ENCODE measurements at places on chromosomes 16 and 17.

- no peak for DNase-seq
These were observed 61.2 kb downstream of the RAB11FIP4 start for GRCh38 chr17:31452561-31453110.

DNA sequence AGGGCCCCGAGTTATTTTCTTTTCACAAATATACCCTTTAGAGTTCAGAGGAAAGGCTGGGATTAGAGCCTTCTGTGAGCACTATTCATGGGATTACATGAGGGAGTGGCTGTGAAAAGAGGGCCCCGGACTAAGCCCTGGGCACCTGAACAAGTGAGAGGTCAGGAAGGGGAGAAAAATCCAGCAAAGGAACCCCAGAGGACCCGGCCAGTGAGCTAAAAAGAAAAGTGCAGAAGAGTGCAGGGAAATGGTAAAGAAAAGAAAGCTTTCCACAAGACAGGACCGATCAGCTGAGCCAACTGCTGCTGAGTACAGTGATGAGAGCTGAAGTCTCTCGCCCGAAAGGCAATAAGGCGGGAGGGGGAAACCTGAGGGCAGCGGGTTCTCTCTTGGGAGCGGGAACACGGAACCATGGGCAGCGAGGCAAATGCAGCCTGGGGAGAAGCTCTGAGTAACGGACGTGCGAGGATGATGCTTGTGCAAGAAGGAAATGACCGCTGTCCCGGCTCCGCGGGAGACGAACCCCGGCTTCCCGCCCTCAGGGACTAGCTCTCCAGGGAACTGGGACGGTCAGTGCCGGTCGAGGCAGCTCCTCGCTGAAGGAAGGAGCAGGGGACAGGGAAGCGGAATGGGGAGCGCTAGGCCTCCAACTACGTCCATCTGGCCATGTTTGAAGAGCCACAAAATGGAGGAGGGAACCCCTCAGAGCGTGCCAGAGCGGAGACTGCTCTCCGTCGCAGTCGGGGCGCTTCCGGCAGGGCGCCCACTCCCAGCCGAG is 665 bp upstream of the ALDH3A2 start:
- peak; percentile 73 for DNase-seq

DNA sequence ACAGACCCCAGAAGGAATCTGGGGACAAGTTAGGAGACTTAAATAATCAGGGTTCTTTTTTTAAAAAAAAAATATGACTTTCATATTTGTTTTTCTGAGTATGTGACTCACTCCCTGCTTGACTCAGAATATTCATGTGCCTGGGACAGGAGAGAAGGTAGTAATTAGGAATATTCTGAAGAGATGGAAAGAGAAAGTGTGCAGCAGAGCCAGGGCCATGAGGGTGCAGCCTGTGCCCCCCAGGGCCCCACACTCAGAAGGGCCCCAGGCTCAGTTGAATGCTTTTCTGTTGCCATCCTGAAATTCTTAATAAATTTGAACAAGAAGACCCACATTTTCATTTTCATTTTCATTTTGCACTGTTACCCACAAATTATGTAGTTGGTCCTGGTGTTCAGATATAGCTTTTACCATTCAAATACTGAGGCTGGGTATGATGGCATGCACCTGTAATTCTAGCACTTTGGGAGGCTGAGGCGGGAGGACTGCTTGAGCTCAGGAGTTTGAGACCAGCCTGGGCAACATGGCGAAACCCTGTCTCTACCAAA is 11.5 kb upstream of the LONP2 start:
- DNase-seq: no peak

DNA sequence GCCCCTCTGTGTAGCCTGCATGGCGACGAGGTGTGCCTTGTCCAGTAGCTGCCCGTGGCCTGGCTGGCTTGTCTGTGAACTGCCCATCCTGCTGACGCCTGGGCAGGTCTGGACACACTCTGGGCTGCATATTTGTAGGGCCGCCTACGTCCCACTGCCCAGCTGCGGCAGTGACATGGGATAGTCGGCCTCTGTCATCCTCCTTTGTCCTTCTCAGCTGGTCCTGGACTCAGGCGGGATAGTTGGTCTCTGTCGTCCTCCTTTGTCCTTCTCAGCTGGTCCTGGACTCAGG is 14.5 kb downstream of the CARD14 start:
- no peak for DNase-seq

DNA sequence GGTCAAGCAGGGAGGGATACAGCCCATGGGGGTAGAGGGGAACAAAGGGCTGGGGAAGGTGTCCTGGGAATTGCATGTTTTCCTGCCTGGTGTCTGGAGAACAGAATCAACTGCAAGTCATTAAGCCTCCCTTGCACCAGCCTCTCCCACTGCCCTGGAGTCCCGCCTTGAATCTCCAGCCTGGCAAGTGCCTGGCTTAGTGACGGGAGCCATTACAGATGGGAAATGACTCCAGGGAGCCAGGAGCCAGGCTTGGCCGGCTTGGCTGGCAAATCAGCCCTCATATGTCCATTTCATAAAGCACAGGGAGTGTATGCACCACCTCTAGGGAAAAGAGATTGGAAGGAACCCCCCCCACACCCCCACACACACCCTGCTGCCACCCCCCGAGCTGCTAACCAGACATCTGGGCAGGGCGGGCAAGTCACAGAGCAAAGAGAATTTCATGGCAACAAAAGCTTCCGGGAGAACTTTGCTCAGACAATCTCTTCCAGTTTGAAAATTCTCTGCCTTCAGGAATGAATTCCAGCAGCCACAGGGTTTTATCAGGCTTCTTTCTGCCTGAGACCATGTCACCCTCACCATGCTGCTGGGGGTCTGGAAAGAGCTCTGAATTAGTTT is 127.7 kb downstream of the NTN1 start:
- no peak for DNase-seq

DNA sequence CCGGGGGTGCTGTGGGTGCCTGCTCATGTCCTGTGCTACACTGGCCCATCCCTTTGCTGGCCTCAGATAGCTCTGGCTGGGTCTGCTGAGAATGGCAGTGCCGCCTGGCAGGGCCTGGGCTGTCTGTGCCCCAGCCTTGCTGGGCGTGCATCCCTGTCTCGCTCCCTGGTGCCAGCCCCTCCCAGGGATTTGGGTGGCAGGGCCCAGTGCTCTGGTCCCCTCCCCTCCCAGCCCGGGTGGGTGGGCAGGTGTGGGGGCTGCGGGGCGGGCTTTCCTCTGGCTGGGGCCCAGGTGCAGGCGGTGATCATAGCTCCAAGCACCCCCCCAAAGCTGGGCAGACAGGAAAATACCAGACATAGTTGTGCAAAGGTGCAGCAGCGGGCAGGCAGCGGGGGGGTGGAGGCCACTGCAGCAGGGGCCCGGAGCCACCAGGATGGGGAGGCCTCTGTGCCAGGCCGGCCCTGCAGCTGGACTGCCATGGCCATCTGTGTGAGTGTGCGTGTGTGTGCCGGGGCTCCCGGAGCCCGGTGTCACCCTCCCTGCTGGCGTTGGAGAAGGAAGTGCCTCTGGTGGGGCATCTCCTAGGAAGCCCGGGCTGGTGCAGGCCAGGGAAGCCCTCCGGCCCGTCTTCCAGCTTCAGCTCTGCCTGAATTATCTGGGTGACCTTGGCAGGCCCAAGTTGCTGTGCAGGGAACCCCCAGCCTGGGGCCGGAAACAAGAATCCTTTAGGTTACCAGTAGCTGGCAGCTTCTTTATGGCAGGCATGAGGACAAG is 7.4 kb downstream of the GLIS2 start:
- no peak for DNase-seq

GRCh38 chr16:78755751-78756661 is 656.6 kb downstream of the WWOX start:
- DNase-seq: no peak

GRCh38 chr17:57357392-57357784 is 101.1 kb downstream of the MSI2 start:
- no peak for DNase-seq

- no peak for DNase-seq
These were observed 231.1 kb upstream of the CDH5 start for GRCh38 chr16:66135421-66135831.

- DNase-seq: no peak
These were observed 124.3 kb downstream of the CDH13 start for GRCh38 chr16:82751020-82751419.

- no peak for DNase-seq
These were observed 17.3 kb downstream of the CA5A start for GRCh38 chr16:87918866-87919680.

DNA sequence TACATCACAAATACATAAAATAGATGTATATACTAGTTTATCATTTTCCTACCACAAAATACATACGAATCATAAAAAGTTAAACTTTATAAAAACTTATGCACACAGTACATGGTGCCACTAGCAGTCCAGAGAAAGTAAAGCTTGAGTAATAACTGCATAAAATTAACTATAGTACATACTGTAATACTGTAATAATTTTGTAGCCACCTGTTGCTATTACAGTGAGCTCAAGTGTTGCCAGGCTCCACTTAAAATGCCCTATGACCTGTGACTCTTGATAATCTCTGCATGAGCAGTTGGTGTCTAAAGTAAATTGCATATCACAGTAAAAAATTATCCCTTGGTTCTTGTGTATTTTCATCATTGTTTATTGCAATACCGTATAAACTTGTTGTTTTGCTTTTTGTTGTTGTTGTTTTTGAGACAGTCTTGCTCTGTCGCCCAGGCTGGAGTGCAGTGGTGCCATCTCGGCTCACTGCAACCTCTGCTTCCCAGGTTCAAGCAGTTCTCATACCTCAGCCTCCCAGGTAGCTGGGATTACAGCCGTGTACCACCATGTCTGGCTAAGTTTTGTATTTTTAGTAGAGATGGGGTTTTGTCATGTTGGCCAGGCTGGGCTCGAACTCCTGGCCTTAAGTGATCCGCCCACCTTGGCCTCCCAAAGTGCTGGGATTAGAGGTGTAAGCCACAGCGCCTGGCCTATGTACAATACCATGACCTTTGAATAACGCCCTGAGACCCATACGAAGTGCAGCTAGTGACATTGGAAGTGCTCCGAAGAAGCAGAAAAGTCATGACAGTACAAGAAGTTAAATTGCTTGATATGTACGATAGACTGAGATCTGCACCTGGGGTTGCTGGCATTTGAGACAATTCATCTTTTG is 6.6 kb downstream of the LUC7L3 start:
- DNase-seq: no peak

GRCh38 chr16:12057266-12057665 is 80.7 kb downstream of the SNX29 start:
- no peak for DNase-seq

- DNase-seq: no peak
These were observed 11.5 kb upstream of the MMD start for GRCh38 chr17:55433029-55433628.

All from SK-N-DZ (cell line).